ENCODE measurements at places on chromosomes 13 and 19.

DNA sequence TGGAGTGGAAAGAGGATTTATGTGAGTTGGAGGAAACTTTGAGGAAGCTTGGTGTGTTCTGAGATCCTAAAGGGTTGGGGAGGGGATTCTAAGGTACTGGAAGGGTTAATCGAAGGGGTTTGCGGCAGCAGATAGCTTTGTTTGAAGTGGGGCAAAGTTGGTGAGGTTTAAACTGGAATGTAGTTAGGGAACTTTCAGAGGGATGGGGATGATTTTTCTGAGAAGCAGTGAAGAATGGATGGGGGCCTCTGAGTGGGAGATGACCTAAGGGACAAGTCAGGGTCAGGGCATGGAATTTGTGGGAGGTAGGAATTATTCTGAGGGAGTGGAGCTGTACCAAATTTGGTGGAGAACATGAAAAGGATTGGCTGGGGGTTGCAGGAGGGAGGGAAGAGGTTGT lies 3.9 kb downstream of the SAE1 start:
- DNase-seq: no peak

- DNase-seq: no peak
These were observed 57.7 kb upstream of the TEX29 start for GRCh38 chr13:111262715-111263114.

DNA sequence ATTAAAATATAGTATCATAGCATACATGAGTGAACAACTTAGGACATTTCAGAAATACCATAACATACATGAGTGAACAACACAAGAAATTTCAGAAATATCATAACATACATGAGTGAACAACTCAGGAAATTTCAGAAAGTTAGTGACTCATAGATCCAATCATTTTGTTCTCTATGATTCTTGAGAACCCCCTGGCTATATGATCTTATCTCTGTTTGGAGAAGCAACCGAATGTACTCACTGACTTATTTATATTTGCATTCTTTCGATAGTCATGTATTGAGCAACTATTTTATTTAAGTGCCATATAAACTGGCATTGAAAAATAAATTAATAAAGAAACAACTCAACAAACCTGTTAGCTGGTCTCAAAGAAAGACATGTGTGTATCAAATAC lies 251.1 kb downstream of the EFNB2 start:
- no peak for DNase-seq

- no peak for DNase-seq
These were observed 9.4 kb downstream of the USHBP1 start for GRCh38 chr19:17255150-17255621.

GRCh38 chr13:58119351-58119750 lies 487.8 kb downstream of the PCDH17 start:
- no peak for DNase-seq

DNA sequence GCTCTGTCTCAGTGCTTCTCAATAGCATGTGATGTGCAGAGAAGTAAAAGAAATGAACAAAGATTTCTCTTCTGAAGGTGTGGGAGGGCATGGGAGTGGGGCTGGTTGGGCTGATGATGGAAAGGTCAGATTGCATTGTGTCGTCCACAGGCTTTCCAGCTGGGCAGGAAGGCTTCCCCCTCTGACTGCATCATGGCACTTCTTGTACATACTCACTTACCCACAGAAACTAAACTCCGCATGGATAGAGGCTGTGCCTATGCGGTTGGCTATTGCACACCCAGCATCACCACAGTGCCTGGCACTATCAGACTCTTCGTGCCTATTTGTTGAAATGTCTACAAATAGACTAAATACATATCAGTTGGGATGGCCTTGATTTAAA lies 24.4 kb upstream of the TNFSF11 start:
- DNase-seq: no peak

GRCh38 chr13:78256484-78256883 lies 337.9 kb upstream of the EDNRB start:
- no peak for DNase-seq

DNA sequence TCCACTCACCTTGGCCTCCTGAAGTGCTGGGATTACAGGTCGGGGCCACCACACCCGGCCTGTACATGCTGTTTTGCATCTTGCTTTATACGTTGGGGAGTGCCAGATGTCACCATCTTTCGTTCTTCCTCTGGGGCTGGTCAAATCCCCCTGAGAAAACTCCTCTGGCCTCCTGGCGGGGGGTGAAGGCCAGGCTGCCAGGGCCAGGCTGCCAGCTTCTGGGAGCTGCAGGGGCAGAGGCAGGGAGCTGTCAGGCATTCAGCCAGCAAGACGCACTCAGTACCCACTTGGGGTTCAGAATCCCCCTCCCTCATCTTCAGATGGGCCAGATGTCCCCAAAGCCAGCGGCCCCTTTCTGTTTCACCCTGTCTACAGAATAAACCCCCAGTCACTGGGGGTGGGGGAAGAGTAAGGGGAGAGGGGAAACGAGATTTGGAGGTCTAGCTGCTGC lies 16.1 kb downstream of the ZSWIM9 start:
- no peak for DNase-seq

All from nucleus accumbens (tissue), 56 donors.